GM18507 (cell line): ENCODE measurements at places on chromosomes 13 and 19.

GRCh38 chr19:11423164-11423790 lies 4.2 kb upstream of the RGL3 start:
- no peak for DNase-seq

DNA sequence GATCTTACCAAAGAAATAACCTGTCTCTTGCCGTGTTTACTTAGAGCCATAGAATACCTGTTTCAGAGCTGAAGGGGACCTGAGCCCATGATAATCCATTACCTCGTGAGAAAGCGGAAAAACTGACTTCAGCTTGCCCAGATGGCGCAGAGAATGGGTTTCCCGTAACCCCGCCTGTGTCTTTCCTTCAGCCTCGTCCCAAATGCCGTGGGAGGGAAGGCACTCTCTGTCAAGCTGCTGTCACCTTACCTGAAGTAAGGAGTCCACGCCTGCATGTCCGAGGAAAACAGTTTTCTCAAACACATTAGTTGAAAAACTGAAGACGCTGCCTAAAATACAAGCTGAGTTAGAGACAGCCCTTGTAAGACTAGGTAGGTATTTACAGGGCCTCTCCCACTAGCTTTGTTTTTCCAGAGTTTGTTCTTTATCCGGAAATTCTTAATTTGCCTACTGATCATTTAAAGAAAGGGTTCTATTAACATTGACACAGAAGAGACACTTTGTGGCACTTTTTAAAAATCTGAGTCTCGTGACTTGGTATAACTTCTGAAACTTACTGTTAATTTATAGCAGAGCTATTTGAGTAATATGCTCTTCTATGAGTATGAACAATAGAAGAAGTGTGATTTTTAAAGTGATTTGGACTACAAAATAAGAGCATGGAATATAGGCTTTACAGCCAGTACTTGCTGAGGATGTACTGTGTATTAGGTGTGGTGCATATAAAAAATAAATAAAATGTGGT lies 1.3 kb upstream of the INTS6 start:
- DNase-seq, result no peak

- DNase-seq, result peak; percentile 44
These were observed 249.0 kb downstream of the DLEU7 start for GRCh38 chr13:50594276-50595051.

DNA sequence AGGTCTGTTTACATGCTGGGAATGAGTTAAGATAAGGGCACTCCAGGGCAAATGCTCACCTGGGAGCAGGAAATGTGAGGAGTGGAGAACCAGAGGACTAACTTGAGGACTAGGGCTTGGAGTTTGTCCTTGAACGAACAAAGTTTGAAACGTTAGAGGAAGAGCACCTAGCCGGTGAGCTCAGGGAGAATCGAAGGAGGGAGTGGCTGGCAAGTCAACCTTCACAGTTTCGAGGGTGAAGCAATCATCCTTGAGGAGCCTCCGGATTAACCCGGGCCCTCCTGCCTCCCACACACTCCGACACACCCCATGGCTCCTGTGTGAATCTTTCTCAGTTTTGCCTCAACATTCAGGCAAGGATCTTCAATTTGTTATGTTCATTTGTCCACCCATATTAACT lies 58.6 kb downstream of the LMO7 start:
- DNase-seq, result no peak

- no peak for DNase-seq
These were observed 42.1 kb upstream of the TPM4 start for GRCh38 chr19:16034180-16034579.

DNA sequence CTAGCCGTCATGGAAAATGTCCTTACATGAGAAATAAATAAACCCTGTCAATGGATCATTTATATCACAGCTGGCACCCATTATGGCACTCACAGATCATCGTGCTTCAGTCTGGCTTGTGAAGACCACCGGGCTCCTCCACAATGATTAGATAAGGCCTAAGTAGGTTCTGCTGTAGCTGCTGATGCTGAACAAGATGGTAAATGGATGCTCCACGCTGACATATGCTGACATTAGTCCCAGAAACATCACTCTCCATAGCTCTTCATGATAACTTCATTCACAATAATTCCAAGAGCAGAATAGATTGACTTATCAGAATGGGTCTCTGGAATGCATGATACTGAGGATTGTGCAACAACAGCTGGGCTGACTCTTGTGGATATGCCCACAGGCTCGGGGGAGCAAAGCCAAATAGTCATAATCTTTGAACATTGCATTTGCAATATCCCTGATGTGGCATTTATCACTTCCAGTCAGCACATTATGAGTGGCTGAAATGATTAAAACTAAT lies 63.8 kb upstream of the RXFP2 start:
- no peak for DNase-seq

- DNase-seq, result no peak
These were observed 37.0 kb upstream of the TNFAIP8L1 start for GRCh38 chr19:4602173-4602788.

DNA sequence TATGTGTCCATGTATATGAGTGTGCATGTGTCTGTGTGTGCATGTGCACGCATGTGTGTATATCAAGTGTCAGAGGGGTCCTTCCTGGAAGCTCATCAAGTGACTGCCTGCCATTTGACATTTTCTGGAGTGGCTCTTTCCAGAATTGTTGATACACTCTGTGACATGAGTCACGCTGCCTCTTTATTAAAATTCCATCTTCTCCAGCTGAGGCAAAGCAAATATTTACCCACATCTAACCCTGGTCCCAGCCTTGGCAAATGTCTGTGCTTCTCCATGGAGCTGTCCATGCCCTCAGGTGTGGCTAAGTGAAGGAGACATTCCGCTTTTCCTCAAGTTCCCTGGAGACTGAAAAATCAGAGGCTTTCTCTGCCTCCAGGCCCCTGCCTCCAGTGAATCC lies 88.2 kb upstream of the MBNL2 start:
- no peak for DNase-seq

DNA sequence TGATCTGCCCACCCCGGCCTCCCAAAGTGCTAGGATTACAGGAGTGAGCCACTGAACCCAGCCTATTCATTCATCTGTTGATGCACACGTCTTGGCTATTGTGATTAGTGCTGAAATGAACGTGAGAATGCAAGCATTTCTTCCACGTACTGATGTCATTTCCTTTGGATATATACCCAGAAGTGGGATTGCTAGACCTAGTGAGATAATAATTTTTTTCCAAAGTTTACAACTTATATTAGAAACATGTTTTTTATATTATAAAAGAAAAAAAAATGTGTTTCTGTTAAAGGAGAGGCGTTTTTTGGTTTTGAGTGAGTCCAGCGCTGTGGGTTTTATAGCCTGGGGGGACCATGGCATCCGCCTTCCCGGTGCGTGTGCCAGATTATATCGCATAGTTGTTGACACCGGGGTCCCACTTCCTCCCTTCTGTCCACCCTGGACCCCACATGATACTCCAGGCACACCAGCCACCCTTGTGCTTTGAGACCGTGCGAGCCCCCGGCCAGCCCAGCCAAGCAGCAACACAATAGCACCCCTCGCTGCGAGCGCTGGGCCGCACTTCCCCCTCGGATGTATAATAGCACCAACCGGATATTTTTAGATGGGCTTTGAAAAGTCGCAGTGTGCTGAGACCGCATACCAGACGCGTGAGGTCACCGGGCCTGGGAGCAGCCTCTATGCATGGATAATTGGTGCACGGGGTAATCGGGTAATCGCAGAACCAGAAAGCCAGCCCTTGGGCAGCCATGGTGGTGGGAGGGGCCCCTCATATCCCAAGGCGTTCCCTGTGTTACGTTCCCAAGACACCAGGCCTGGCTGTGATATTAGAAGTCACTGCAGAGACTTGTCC lies 59.6 kb downstream of the MYO9B start:
- peak; percentile 36 for DNase-seq
